ENCODE measurements at places on chromosomes 1 and 21. TPM values are rescaled to one million over a fixed set of nuclear protein-coding genes. Genes with fewer than 3 reads are reported as not detected.

The HSD11B1 gene
- 4.3 TPM for total RNA-seq

The OVAAL gene
- total RNA-seq: 2.0 TPM

The MAP10 gene
- total RNA-seq: 3.3 TPM

The YTHDF2 gene
- 37.9 TPM for total RNA-seq

The RNU1-3 gene
- total RNA-seq: 4,572 TPM

The AXDND1 gene
- total RNA-seq: not detected

The AMPD1 gene
- total RNA-seq: not detected

The NBPF19 gene
- 3.0 TPM for total RNA-seq

The ITLN2 gene
- not detected for total RNA-seq

The FMO1 gene
- 0.35 TPM for total RNA-seq

The DSCAM gene
- total RNA-seq: not detected

The LHX4 gene
- total RNA-seq: not detected

All from Right ventricle myocardium inferior (tissue), 1 donor.